ENCODE measurements at places on chromosomes 12 and 14. TPM values are rescaled to one million over a fixed set of nuclear protein-coding genes. Genes with fewer than 3 reads are reported as not detected.
A peak's percentile ranks its signal among the peaks of the same experiment; 100 is the strongest.

- no peak for DNase-seq
Measured at GRCh38 chr12:96248136-96248931, 54.2 kb downstream of the ELK3 start.

GRCh38 chr14:28754209-28754985, 12.2 kb upstream of the FOXG1 start:
- DNase-seq = peak; percentile 79

DNA sequence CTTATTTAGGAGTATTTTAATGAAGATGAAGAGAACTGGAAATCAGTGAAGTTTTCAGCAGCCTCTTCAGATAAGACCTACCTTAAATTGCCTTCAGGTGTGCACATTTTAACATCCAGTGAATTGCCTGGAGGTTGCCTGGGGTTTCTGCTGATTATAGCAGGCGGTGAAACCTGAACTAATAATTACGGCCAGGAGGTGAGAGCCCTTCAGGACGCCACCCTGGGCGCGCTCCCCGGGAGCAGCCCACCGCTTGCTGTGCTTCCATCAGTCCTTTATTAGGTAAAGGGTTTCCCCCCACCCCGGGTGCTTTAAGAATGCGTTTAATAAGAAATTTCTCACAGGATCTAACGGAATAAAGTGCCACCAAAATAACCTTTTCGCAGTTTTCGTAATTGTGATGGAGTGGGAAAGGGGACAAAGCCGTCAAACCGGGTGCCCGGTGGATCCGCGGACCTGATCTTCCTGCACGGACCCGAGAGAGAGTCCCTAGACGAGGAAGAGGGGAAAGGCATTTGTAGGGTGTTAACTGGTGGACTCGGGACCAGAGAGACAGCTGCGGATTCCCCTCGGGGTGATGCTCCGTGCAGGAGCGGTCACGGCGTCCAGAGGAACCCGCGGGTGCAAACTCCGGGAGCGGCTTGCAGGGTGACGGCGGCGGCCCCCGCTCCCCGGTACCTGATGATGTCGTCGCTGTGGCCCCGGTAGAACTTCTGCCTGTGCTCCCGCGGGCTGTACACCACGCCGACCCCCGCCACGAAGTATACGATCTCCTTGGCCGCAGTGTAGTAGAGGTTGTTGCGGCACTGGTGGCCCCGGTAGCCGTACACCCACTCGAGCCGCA, 902 bp downstream of the EML5 start:
- peak; percentile 22 for DNase-seq

DNA sequence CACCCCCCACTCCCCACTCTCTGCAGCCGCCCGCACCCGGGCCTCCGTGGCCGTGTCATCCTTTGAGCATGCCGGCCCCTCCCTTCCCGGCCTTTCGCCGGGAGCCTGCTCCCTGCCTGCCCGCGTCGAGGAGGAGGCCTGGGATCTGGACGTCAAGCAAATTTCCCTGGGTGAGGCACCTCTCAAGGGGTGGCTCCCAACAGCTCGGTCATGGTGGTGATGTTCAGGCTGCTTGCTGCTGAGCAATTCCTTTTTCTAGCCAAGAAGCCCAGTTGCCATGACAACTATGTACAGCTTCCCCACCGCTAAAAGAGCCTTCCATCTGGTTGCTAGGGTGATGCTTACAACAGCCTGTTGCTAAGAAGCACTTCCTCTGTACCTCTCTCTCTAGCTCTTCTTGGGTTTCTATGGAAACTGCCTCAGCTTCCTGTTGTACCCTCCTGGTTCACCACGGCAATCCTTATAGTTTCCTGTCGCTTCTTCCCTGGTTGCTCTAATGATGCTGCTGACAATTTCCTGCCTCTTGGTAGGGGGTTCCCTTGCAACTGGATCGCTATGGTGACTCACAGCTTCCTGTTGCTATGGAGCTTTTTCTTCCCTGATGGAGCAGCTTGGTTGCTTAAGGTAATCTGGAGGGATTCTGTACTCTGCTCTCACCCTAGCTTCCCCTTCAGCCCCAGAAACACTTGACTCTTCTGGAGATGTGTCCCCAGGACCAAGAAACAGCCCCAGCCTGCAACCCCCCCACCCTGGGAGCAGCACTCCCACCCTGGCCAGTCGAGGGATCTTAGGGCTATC, 11.0 kb downstream of the ZNF219 start:
- peak; percentile 92 for DNase-seq

- no peak for DNase-seq
Measured at GRCh38 chr12:10362325-10362724, 27.5 kb downstream of the KLRK1 start.

- DNase-seq = no peak
Measured at GRCh38 chr12:81465191-81465590, 294.0 kb downstream of the PPFIA2 start.

DNA sequence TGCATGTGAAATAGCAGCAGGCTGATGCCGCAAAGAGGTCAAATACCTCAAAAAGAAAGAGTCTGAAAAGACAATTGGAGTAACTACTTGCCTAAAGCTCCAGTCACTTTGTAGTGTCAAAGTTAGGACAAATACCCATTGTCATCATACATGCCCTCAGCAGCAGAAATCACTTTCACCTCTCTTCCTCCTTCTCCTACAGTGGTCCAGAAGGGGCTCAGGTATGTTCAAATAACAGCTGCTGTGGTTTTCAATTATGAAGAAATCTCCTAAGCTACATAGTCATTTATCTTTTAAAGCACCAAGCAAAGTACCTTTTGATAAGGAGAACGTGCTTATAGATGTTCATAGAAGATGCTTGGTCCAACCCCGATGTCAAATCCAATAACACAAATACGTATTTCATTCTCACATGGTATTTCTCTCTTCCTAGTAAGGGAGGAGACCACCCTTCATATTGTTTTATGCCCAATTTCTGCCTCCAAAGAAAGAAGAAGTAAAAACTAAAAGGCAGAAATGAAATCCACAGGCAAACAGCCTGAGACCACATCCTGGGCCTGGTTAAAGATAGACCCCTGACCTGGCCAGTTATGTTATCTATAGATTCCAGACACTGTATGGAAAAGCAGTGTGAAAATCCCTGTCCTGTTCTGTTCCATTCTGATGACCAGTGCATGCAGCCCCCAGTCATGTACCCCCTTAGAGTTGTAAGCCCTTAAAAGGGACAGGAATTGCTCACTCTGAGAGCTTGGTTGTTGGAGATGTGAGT, 23.7 kb downstream of the GYS2 start:
- no peak for DNase-seq

GRCh38 chr14:95334044-95334443, 14.3 kb upstream of the CLMN start:
- DNase-seq = no peak

DNA sequence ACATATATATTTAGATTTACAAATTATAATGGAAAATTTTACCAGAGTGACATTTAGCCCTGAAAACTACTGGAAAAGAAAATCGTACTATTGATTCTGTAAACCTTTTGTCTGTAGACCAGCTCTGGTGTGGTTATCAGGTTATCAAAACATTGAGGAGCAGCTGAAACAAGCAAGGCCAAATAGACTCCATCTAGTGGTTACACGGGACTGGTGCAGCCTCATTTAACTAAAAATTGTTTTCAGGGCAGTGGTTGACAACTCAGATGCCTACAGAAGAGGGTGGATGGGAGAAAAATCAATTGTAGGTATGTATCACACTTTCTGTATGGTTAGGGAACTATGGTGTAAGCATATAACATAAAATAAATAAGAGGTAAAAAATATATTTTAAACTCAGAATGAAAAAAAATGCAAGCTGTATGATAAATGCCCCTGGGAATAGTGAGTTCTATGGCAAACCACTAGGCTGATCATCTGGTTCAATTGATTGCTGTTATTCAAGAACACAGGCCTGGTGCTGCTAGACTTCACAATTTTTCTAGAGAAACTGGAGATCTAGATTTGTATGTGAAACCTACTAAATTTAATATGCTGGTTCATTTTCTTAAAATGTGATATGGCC, 51.2 kb downstream of the ACSS3 start:
- DNase-seq = peak; percentile 37

GRCh38 chr12:119990382-119990874, 1.4 kb downstream of the BICDL1 start:
- no peak for DNase-seq

DNA sequence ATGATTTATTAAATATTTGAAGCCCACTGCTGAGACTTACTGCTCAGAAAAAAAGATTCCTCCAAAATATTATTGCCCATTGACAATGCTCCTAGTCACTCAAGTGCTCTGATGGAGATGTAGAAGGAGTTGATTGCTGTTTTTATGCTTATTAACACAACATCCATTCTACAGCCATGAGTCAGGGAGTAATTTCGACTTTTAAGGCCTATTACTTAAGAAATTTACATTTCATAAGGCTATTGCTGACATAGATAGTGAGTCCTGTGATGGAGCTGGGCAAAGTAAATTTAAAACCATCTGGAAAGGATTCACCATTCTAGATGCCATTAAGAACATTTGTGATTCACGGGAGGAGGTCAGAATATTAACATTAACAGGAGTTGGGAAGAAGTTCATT, 5.2 kb downstream of the KCNJ8 start:
- DNase-seq = no peak

DNA sequence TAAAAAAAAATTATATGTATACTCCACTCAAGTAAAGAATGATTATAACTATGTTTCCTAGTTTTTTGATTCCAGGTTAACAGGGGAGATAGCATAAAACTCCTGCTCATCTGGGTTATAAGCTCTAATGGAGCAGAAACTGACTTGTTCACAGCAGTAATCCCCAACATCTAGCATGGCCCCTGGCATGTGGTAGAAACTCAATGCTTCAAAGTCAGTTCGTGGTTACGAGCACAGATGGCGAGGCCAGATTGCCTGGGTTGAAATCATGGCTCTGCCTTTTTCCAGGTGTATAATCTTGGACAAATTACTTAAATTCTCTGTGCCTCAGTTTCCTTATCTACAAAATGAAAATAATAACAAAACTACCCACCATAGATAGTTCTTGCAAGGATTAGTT, 183.8 kb downstream of the TTC7B start:
- peak; percentile 14 for DNase-seq

GRCh38 chr14:59475709-59476108, 8.5 kb downstream of the L3HYPDH start:
- no peak for DNase-seq

GRCh38 chr14:98498019-98498885, 773.7 kb downstream of the BCL11B start:
- DNase-seq = no peak

DNA sequence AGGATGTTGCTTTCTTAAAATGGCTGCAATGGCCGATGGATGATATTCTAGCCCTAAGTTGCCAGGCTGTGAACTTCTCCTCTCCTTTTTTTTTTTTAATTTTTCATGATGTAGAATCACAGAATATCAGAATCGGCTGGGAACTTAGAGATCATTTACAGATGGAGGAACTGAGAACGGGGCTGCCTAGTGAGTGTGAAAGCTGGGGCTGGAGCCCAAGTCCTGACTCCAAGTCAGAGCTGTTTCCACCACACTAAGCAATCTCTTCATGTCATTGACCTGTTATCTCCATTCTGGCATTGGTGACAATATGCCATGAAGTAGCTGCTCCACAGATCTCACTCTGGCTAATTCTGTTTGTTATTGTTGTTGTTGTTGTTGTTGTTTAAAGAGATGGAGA, 121.7 kb downstream of the SLC38A1 start:
- DNase-seq = no peak

DNA sequence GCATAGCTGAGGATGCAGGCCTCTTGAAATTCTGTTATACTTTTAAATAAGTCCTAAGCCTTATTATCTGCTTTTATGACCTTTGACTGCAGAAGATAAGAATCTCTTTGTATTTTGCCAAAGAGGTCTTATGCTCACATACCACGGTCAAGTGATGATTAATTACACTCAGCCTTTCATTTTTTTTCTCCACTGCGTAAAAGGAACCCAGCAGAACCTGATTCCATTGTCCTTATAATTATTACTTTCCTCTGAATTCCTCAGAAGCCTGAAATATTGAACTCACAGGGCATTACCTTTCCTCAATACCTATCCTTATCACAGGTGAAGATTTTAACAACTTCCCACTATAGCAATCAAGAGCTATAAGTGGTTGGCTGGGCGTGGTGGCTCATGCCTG, 498.7 kb upstream of the RPL10L start:
- no peak for DNase-seq

TPPP2 gene
- total RNA-seq = not detected

MGST1 gene
- 59.1 TPM for total RNA-seq

PARPBP gene
- total RNA-seq = 22.3 TPM

KRT79 gene
- not detected for total RNA-seq
